ENCODE measurements at places on chromosomes 2 and 18.

GRCh38 chr2:19048593-19049266 lies 309.7 kb downstream of the OSR1 start:
- peak; percentile 69 for DNase-seq

DNA sequence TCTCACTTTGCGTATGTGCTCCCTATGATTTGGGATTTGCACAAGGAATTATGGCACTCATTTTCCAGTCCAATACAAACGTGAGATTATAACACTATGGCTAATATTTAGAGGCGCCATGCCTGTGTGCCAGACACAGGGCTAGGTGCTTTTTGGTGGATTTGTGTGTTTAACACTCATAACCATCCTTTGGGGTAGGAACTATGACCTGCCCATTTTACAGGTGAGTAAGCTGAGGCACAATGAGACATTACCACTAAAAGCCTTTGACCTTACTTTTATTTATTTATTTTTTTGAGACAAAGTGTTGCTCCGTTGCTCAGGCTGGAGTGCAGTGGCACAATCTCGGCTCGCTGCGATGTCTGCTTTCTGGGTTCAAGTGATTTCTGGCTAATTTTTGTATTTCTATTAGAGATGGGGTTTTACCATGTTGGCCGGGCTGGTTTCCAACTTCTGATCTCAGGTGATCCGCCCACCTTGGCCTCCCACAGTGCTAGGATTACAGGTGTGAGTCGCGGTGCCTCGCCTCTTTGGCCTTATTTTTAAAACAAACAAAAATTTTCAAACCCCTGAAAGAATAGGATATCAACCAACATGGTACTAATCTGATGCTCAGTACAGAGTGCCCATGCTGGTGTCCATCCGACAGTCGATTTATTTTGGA lies 26.6 kb upstream of the GLI2 start:
- no peak for DNase-seq

DNA sequence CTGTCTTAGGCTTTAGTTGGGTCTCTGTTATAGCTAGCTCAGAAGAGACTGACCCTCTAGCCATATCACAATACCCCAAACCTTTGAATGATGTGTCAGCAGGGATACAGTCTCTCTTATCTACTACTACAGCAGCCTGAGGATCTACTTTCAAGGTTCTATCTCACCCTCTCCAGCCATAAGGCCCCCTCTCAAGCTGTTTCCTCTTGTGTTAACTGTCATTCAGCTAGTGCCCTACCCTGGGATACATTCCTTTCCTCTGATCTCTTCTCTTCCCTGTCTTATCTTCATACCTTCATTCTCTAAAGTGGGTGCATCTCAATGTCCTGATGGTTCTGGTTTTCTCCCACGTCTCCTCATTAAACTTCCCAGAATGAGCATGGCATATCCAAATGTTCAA lies 434.7 kb downstream of the NRXN1 start:
- DNase-seq: no peak

- DNase-seq: no peak
Measured at GRCh38 chr2:29215739-29216608, 100.8 kb downstream of the CLIP4 start.

DNA sequence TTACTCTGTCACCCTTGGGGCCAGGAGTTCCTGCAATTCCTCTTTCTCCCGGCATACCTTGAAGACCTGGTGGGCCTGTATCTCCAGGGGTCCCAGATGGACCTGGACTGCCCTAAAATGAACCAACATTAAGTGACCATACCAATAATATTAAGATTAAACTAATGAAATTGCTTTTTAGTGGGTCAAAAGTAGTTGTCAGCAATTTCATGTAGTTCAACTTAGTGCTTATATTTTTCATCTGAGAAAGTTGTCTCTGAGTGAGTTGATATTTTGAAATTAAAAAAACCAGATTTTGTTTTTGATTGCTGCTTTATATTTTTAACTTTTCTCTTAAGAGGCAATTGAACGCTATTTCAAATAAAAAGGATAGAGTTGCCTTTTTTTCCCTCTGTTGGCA lies 83.1 kb downstream of the COL3A1 start:
- no peak for DNase-seq

- DNase-seq: no peak
Measured at GRCh38 chr2:65032019-65032975, 23.9 kb upstream of the CEP68 start.

- no peak for DNase-seq
Measured at GRCh38 chr18:60676815-60677214, 304.2 kb upstream of the MC4R start.

Data from right hindlimb (tissue), 1 donor.